ENCODE measurements at places on chromosomes 11 and 22. TPM values are rescaled to one million over a fixed set of nuclear protein-coding genes. Genes with fewer than 3 reads are reported as not detected.

GRCh38 chr11:73652046-73652730, 5.8 kb downstream of the PLEKHB1 start:
- no peak for DNase-seq

The TSPAN18 gene
- total RNA-seq: 34.8 TPM

The NFAM1 gene
- total RNA-seq: 10.5 TPM

DNA sequence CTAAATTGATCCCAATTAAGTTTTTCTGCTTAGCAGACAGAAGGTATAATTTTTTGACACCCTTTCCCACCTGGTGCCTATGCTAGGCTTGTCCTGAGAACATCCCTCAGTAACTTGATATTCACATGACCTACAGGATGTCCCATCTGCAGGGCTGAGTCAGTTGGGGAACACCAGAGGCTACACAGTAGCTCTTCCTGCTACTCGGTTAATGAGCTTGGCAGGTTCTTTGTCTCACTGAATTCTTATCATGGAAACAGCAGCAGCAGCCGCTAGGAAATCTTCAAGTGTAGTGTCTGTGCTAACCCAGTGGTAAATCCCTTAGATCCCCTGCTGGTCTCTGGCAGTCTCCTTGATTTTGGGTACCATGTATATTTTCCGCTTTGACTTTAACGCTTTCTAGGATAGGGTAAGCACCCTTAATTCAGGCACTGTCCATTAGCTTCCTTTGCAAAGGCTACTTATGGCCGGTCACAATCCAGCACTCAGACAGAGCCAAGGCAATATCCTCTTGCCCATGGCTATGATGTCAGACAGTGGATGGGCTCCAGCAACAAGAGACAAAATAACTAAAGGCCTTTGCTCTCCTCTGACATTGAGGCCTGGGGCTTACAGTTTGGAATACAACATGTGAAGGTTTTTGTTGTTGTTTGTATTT, 8.5 kb downstream of the MRPL16 start:
- DNase-seq: peak; percentile 56

DNA sequence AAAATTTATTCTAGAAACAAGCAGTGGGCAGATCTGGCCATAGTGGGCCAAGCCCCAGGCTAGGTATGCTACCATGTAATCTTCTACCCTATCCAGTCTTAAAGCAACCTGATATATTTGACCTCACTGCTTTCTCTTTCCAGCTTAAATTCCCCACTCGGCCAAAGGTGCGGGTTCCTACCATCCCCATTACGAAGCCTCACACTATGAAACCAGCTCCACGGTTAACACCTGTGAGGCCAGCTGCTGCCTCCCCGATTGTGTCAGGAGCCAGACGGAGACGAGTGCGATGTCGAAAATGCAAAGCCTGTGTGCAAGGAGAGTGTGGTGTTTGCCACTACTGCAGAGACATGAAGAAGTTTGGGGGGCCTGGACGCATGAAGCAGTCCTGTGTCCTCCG, 21.2 kb upstream of the GRK2 start:
- DNase-seq: no peak

All from aorta (tissue), 5 donors.